Daoy (cell line): ENCODE measurements at places on chromosomes 4 and X. TPM values are rescaled to one million over a fixed set of nuclear protein-coding genes. Genes with fewer than 3 reads are reported as not detected.

GRCh38 chr4:109378511-109378910 is 55.1 kb upstream of the SEC24B start:
- no peak for DNase-seq

- no peak for DNase-seq
Measured at GRCh38 chr4:127888559-127888958, 7.9 kb downstream of the PLK4 start.

DNA sequence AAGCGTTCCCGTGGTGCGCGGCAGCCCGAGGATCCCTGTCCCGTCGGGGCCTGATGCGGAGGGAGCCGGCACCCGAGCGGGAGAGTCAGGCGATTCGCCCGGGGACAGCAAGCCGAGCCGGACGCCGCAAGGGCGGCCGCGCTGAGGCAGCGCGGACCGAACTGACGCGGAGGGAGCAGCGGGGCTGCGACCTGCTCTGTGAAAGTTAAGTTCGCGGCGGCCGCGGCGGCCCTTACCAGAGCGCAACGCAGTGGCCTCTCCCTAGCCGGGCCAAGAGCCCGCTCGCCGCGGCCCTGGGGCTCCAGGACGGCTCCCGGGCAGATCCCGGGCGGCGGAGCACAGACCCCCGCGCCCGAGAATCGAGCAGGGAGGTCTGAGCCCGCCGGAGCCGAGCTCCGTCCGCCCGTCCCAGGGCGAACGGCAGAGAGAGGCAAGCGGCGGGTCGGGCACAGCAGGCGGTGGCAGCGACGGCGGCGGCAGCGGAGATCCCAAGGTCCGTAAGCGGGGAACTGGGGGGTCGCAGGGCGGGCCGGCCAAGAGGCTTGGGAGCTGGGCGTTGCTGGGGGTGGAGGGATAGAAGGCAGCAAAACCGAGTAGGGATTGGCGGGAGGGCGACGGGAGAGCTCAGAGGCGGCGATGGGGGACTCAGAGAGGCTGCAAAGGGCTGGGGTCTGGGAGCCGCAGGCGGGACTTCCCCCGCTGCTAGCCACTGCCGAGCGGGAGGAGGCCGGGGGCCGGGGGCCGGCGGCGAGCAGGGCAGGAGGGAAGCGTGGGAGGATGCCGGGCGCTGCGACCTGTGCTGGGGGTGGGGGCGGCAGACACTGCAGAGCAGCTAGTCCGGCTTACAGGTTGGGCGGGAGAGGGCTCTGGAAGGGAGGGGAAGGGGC is 1.0 kb downstream of the GPR50 start:
- no peak for DNase-seq

FRG2 gene
- 0.11 TPM in 1 of 2 replicates, not detected in the other for total RNA-seq
